BE2C (cell line): ENCODE measurements at places on chromosomes 6 and 20.

GRCh38 chr6:138272533-138273315 lies 54.4 kb upstream of the PBOV1 start:
- no peak for DNase-seq

GRCh38 chr6:46772016-46772415 lies 21.2 kb upstream of the MEP1A start:
- no peak for DNase-seq

DNA sequence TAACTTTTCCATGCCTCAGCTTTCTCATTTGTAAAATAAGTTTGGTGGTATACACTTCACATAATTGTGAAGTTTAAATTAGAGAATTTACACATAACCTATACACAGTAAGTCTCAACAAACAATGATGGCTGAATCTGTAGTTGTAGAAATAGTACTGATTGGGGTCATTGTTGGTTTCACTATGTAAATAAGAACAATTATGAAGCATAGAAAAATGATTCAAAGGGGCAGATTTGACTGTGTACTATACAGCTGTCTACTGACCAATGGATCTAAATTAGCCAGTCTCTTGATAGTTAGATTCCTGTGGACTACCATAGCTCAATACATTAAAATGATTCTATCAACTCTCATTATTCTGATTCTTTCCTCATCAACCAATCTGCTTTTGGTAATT lies 181.1 kb upstream of the STXBP5 start:
- DNase-seq: no peak

DNA sequence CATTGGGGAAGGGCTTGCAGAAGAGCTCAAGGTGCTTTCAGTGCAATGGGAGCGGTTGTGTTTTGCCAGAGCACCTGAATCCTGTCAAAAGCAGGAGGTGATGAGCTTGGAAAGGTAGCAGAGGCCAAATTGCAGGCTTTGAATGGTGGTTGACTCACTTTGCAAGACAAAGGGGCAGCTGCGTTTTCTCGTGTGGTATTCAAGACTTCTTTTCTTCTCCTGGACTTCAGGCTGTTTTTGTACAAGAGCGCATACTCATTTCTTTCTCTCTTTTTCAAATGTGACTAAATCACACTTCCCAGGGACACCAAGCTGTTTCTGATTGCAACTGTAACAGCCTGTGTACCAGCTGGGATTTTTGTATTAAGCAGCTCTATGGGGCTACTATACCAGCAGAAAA lies 32.3 kb downstream of the GHRH start:
- no peak for DNase-seq

GRCh38 chr6:106181664-106182418 lies 95.7 kb downstream of the PRDM1 start:
- DNase-seq: no peak

GRCh38 chr6:37511201-37511600 lies 11.5 kb upstream of the CCDC167 start:
- no peak for DNase-seq

DNA sequence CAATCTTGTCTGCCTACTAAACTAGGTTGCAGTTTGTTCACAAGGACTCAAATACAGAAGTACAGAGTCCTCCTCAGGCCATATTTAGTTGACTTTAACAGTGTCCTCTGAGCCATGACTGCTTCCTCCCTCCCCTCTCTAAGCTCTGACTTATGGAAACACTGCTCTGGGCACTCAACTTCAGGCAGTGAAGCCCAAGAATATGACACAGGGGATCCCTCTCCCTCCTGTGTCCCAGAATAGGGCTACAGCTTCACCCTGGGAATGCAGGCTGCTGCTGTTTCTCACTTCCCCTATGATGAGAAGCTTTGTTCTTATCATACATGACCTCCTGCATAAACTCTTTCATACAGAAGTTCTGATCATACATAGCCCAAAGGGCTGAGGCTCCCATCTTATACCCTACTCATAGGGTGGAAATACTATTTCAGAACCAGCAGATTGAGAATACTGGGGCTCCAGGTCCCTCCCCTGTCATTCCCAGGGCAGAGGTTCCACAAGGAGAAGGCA lies 97.3 kb upstream of the UST start:
- no peak for DNase-seq

DNA sequence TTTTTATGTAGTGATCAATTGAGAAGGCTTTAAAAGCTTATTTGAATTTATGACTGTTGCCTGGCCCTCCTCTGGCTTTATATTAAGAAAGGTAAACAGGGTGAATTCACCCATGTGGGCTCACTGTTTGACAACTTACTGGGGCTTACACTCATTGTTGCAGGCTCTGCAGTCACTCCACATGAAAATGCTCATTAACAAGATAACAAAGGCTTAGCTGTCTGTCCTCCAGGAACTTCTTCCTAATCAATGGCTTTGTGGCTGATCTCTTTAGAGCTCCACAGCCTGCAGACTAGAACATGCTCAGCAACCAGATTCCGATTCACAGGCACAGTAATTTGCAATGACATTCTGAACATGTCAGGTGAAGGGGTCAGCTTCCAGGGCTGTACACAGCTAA lies 323.2 kb upstream of the MAN1A1 start:
- DNase-seq: no peak

DNA sequence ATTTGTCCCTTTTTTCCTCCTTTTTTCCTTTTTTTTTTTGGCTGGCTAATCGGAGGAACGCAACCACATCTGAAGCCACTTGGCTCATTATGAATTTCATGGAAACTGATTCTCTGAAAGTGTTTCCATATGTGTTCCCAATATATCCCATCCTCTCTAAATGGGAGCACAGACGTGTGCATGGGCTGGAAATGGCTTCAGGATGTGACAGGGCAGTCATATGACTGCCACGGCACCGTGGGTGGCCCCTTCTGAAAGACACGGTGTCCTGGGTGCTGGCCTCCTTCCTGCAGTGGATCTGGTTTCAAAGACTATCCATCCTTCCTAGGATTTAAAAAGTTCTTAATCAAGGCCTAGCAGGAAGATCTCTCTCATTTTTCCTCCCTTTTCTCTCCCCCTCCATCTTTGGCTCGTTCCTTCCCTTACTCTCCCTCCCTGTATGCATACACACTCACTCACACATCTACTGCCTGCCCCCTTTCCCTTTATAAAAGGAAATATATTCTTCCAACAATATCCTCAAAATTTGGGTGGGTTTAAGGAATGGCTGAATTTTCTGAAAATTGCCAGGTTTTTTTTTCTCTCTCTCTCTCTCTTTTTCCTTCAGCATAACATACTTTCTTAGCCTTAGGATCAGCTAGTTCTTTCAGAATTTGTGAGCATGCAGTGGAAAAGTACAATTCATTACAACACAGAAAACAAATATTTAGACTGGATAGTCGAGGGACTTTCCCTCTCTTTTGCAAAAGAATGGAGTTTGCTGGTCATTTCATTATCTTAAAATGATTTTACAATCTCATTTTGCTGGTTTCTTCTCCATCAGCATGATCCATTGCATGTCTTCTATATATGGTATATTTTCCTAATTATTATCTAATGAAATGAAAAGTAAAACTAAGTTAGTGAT lies 161.2 kb upstream of the SUPT3H start:
- no peak for DNase-seq

- DNase-seq: peak; percentile 40
Measured at GRCh38 chr20:57251344-57251743, 15.1 kb downstream of the BMP7 start.

- DNase-seq: no peak
Measured at GRCh38 chr6:156873654-156874380, 96.6 kb downstream of the ARID1B start.

GRCh38 chr6:47256361-47256760 lies 53.3 kb downstream of the TNFRSF21 start:
- no peak for DNase-seq

- no peak for DNase-seq
Measured at GRCh38 chr6:37495244-37495934, 4.3 kb downstream of the CCDC167 start.

- DNase-seq: no peak
Measured at GRCh38 chr6:149031201-149031858, 284.5 kb downstream of the UST start.

GRCh38 chr20:43323592-43323991 lies 133.9 kb upstream of the PTPRT start:
- DNase-seq: no peak

GRCh38 chr6:119323478-119323877 lies 26.1 kb downstream of the MAN1A1 start:
- DNase-seq: no peak

GRCh38 chr6:126761854-126762253 lies 356.6 kb upstream of the RSPO3 start:
- no peak for DNase-seq

- DNase-seq: no peak
Measured at GRCh38 chr6:53014063-53014462, 19.0 kb upstream of the GSTA4 start.

DNA sequence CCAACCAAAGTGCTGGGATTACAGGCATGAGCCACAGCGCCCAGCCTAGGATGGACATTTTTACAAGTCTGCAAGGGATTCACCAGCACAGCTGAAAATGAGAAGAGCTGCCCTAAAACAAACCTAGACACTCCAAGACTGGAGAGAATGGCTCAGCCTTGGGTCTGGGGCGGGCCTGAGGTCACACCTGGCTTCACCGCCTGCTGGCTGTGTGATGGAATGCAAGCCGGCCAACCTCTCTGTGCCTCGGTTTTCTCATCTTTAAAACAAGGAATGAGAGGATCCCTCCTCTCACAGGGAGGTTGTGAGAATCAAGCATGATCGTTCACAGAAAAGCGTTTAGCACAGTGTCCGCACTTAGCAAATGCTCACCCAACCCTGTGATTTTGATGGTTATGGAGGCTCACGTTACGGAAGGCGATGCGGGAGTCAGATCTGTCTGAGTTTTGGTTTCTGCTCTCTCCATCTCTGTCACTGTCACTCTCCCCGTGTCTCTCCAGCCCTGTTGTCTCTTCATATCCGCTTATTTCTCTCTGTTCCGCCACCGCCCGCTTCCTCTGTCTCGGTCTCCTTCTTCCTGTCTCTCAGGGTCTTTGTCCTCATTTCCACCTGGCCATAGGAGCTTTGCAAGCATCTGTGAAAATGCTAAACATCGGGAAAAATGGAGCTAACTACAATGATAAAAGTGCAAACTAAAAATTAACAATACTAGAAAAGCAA lies 47.6 kb downstream of the CEBPB start:
- DNase-seq: no peak

- no peak for DNase-seq
Measured at GRCh38 chr20:61280217-61280980, 28.3 kb downstream of the CDH4 start.

GRCh38 chr20:32902456-32903420 lies 44.0 kb downstream of the EFCAB8 start:
- DNase-seq: peak; percentile 60

DNA sequence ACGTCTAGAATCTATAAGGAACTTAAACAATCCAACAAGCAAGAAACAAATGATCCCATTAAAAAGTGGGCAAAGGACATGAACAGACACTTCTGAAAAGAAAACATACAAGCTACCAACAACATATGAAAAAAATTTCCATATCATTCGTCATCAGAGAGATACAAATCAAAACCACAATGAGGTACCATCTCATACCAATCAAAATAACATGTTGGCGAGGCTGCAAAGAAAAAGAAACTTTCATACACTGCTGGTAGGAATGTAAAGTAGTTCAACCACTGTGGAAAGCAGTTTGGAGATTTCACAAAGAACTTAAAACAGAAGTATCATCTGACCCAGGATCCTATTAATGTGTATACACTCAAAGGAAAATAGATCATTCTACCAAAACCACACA lies 243.9 kb upstream of the RUNX2 start:
- no peak for DNase-seq

GRCh38 chr6:24865161-24865560 lies 66.4 kb upstream of the ARMH2 start:
- no peak for DNase-seq

DNA sequence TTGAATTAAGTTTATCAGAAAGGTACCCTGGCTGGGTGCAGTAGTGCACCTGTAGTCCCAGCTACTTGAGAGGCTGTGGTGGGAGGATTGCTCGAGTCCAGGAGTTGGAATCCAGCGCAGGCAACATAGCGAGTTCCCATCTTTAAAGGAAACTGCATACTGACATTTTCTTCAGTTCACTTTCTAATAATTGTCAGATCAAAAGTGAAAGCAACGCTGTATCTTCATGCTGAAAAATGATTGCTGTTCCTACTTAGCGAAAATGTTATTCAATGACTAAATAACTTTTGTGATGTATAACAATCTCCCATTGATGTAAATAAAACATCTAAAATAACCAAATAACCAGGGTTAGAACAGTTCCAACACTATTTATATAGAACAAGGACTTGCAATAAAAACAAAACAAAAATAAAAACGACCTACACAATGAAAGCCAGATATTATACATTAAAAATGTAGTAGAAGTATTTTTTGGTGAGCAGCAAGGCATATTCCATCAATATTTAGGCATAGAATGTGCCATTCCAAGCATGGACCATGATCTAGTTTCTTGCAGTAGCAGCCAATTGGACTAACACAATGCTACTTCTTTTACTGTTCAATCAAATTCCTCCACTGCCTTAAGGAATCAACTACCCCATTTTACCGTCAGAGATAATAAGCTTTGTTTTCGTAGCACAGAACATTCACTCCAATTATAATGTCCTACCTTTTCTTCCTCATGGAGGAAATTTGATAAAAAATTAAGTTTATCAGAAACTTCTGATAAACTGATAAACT lies 1.5 kb downstream of the LATS1 start:
- no peak for DNase-seq

GRCh38 chr6:145315982-145316600 lies 419.2 kb downstream of the EPM2A start:
- DNase-seq: no peak

DNA sequence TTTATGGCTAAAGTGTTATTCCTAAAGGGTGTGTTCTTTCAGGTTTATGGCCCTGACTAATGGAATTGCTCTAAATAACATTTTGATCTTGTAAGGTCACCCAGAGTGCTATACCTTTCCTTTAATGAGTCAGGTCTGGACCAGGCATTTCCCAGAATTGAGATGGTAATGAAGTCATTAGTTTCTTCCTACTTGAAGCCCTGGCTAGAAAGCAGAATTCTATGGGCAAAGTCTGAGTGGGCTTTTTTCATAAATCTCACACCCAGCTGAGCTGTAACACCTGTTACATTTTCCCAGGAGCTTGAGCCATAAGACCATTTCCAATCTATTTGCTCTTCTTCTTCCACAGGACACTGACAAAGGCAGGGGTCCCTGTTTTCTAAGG lies 122.0 kb upstream of the ID4 start:
- DNase-seq: no peak

GRCh38 chr6:129795261-129795660 lies 65.9 kb downstream of the TMEM244 start:
- no peak for DNase-seq

GRCh38 chr20:6700563-6701329 lies 66.7 kb upstream of the BMP2 start:
- no peak for DNase-seq
